ENCODE measurements at places on chromosomes 11 and 22. TPM values are rescaled to one million over a fixed set of nuclear protein-coding genes. Genes with fewer than 3 reads are reported as not detected.
A peak's percentile ranks its signal among the peaks of the same experiment; 100 is the strongest.

GRCh38 chr11:133968300-133968699 is 11.5 kb upstream of the IGSF9B start:
- no peak for DNase-seq

DNA sequence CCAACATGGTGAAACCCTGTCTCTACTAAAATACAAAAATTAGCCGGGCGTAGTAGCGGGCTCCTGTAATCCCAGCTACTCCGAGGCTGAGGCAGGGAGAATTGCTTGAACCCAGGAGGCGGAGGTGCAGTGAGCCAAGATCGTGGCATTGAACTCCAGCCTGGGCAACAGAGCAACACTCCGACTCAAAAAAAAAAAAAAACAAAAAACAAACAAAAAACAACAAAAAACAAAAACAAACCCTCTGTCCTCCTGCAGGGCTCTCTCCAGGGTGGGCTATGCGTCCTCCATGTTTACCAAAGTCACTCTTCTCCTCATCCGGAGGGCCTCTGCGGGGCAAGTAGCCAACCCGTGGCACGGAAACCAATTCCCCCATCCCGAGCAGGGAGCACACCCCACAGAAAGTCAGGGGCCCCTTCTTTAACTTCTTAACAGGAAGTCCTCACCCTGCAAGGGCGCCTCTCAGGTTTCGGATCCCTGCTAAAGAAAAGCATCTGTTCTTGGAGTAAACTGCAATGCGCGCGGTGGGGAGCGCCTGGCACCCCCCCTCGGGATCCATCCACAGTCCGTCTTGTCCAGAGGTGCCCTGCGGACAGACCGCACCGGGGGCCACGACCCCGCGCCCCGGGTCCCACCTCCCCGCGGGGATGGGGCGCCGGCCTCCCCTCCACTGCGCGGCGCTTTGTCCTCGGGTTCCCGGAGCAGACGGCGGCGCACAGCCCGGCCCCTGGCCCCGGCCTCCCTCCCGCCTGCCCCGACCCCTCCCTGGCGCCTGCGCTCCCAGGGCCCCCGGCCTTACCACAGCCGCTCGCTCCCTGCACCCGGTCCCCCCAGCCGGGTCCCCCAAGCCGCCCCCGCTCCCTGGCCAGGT is 712 bp downstream of the CERK start:
- no peak for DNase-seq

GRCh38 chr22:17198170-17199002 is 20.8 kb downstream of the ADA2 start:
- DNase-seq = peak; percentile 63

GRCh38 chr11:4839851-4840549 is 9.0 kb downstream of the OR51S1 start:
- no peak for DNase-seq

DNA sequence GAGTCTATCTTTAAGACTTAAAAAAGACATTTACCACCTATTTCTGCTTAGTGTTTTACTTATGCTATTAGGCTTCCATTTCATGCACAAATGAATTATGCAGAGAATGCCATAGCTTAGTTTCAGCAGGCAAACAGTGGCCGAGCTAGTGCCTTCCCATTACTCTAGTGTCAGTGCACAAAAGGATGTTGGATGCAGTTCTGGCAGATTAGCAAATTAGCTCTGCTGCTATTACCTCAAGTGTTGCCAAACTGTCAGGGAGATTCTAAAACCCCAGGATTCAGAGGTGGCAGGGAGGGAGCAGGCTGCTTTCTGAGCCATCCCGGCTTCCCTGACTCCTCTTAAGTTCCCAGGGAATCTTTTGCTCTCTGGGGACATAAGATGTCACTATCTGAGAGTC is 209.4 kb upstream of the NCAM1 start:
- DNase-seq = no peak

- no peak for DNase-seq
These were observed 799 bp downstream of the CCDC88B start for GRCh38 chr11:64340671-64341335.

C11orf65 gene
- 1.7 TPM for polyA plus RNA-seq

CSF2RB gene
- 3.7 TPM for polyA plus RNA-seq

KCNC1 gene
- polyA plus RNA-seq = 0.78 TPM

PNPLA5 gene
- polyA plus RNA-seq = not detected

All from right lung (tissue), 10 donors.